ENCODE measurements at places on chromosomes 6 and 20.

DNA sequence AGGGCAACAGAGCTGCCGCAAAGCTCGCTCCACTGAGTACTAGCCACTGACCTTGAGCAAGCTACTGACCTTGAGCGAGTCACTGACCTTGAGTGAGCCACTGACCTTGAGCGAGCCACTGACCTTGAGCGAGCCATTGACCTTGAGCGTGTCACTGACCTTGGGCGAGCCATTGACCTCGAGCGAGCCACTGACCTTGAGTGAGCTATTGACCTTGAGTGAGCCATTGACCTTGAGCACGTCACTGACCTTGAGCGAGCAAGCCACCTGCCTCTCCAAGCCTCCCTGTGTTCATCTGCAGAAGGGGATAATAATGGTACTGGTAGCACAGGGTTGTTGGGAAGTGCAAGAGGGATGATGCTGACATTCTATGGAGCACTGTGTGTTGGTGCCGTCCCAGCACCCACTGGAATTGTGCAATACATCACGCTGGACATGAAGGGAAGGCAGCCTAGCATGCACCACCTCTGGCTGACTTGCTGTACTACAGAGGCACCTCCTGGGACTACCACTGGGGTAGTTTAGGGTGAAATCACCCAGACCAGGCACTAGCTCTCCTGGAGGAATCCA is 60.2 kb downstream of the CTCFL start:
- DNase-seq = peak; percentile 80

DNA sequence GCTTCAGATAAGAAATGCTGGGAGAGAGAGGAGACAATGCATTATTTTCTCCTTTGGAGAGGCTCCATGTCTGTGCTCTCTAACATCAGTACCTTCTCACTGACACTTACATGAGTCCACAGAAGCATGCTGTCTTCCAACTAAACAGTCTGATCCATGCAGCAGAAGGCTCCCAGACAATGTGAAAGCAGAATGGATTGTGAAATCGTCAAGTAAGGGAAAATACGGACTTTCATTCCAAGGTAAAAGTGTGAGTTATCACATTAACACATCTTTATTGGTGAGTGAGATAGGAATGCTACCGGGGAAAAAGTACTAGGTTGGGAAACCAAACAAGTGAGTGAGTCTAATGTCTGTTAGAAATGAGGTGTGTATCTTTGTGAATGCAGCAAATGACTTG is 167.6 kb upstream of the KCNK16 start:
- no peak for DNase-seq

DNA sequence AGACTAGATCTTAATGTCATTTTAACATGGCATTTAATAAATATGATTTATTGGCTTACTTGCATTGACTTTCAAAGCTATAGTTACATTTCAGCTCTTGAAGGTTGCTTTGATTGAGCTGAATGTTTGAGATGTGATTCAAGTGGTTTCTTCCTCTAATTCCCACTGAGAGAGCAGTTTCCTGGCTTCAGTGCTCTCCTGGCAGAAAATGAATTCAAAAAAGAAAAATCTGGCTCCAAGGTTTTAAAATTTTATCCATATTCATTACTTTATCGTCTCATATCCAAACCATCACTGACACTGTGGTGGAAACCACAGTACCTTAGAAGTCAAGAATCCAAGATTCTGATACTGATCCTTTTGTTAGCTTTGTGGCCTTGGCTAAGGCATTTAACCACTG is 263.1 kb upstream of the HSF2 start:
- DNase-seq = no peak

- DNase-seq = no peak
These were observed 161.9 kb downstream of the CDK19 start for GRCh38 chr6:110653381-110653780.

DNA sequence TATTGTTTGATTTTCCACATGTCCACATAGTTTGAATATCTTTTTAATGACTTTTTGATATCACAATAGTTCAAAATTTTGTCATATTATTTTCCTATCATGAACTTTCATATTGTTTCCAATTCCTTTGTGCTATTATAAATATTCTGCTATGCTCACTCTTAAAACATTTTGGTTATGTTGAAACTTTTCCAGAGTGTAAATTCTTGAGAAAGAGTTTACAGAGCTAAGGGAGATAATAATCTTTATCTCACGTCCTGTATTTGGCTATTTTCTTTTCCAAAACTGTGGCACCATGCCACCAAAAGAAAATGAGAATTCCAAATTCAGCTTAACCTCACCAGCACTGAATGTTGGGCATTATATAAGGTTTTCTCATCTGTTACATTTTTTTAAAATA is 210.9 kb downstream of the TFAP2B start:
- no peak for DNase-seq

DNA sequence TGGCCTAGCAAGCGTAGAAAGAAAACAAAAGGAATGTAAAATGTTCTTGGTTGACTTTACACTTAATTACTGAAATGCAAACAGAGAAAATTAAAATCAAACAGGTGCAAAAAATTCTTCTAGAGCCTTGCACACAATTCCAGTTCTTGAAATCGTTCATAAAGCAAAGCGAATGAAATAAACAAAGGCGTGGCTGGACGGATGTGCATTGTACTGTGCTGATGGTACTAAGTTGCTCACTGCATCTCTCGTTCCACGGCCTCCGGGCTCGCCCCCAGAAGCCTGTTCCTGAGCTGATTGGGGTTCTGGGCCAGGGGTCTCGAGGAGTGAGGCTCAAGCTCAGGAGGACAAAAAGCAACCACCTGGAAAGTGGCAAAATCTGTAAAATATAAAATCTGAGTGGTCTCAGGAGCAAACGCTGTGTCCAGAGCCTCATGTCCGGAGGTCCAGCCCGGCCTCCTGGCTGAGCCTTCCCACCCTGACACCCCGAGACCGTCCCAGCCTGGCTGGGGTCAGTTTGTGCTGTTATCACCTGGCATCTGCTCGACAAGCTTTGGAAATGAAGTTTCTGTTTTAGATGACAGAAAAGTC is 71.3 kb downstream of the TTLL2 start:
- DNase-seq = no peak

DNA sequence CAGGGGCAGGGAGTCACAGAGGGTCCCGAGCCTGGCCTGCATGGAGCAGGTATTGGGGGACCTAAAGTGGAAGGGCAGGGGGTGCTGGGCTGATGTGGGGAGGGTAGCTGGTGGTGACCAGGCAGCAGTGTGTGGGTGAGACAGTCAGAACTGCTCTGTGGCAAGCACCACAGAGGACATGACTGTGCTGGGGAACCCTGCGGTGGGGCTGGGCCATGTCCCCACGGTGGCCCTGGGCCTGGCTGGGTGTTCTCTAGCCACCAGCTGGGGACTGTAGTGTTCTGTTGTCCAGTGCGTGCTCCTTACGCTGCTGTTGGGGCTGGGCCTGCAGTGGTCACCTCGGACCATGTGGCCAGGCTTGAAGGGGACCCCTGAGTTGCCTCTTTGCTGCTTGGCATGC is 3.6 kb downstream of the SS18L1 start:
- DNase-seq = no peak

DNA sequence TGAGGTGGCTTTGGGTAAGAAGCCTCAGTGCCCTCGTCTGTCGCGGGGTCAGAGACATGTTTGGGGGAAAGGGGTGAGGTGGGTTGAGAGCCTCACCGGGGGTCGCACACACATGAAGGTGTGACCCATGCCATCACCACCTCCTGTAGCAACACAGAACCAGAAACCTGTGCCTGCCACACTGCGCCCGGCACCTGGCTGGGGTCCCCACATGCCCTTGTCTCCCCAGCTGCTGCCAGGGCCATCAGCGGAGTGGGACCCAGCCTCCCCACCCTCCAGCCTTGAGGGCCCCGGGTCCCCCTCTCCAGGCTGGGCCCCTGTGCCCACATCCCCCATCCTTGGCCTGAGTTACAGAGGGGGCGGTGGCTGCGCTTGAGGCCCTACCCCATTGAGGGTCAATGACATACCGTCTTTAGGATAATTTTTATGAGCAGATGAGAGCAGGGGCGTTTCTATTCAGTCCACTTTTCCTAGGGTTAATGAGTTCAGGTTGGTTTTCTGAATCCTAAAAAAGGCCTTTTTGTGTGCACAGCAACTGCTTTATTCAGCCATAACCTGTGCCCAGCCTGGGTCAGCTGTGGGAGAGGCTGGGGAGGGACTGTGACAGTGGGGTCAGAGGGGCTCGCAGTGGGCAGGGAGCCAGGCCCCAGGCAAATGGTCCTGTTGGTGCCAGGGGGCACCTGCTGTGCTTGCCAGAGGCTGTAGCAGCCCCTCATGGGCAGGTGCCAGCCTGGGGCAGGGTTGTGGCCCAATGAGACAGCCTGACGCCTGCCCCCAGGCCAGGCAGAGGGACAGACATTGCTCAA is 19.4 kb downstream of the APCDD1L start:
- DNase-seq = no peak

- peak; percentile 70 for DNase-seq
These were observed 18.5 kb downstream of the FRMD1 start for GRCh38 chr6:168060521-168060931.
